Activated CD4-positive, CD25-positive, alpha-beta regulatory T cell (primary cell): ENCODE measurements at places on chromosomes 1 and 21.

DNA sequence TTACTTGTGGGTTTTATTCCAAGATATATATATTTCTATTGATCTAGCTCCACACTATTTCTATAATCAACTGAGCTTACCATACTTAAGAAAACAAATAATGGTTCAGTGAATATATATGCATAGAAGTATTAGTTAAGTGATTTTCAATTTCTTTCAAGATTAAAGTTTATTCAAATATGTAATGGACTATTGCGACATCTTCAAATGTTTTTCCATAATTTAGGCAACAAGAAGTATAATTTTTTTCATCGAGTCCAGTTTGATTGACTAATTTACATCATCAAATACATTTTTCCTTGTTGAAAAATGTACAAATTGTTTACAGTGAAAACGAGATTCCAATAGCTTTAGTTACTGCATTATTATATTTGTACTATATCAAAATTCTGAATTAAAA lies 528.6 kb downstream of the PTPRC start:
- DNase-seq = no peak

DNA sequence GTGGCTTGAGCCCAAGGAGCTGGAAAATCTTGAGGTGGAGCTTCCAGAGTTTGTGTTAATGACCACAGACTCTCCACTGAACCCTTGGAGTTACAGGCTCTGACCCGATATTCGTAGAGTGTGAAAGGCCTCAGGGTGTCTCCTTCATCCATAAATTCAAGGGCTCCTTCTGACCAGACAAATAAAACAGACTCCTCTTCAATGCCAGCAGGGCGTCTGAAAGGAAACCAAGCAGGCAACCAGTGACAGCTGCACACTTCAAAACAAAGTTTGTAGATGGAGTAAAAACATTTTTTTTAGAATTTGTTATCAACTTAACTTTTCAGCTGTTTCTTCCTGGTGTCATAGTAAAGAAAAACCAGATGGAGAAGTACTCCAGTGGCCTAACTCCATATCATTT lies 161.1 kb downstream of the KCTD3 start:
- DNase-seq = no peak

GRCh38 chr1:185696422-185697150 lies 37.6 kb upstream of the HMCN1 start:
- DNase-seq = no peak

- no peak for DNase-seq
Observed at GRCh38 chr1:33388805-33389771, 41.8 kb downstream of the PHC2 start.

GRCh38 chr1:198907423-198907746 lies 268.5 kb downstream of the PTPRC start:
- no peak for DNase-seq

DNA sequence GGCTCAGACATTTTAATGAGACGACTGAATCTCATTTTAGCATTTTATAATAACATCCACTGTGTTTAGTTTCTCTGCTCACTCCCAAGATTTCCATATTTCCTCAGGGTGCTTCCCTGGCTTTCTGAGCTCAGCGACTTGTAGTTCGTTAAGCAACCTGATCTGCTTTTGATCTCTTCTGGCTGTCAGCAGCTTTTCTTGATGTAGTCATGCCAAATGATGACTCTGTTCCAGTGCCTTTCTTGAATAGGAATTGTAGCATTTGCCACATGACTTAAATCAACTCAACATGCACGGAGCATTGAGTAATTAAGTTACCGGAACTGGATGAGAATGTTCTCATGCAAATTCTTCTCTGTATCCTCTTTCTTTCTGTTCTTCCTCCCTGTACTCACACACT lies 246.1 kb downstream of the FMN2 start:
- no peak for DNase-seq

DNA sequence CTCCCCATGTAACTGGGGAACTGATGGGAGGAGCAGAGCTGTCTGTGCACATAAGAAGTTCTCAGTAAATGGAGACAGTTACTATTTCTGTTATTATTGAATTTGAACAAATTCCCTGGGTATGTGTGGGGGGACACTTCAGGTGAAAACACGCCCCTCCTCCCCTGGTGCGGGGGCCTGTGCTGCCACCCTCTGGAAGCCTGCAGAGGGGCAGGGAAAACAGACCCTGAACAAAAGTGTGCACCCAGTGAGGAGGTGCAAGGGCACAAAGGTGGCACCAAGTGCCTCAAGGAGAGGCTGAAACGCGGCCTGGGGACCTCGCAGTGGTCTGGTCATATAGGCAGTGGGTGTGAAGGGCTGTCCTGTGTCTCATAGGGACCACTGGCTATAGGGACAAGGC lies 18.2 kb upstream of the NADK start:
- DNase-seq = no peak

DNA sequence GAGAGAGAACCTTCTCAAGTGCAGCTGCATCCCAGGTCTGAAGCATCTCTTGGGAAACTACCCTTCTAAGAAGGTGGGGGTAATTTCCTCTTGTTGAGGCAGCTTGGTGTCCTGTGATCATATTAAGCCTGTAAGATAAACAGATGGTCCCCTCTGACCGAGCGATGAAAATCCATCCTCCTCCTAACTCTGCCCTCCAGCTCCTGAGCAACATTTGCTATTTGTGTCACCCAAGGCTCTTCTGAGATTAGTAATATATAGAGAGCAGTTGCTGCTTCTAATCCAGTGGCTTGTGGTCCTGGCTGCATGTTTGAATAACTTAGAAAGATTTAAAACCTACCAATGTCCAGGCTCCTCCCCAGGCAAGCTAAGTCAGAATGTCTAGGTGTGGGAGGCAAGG lies 123.7 kb downstream of the DISC1 start:
- DNase-seq = no peak

DNA sequence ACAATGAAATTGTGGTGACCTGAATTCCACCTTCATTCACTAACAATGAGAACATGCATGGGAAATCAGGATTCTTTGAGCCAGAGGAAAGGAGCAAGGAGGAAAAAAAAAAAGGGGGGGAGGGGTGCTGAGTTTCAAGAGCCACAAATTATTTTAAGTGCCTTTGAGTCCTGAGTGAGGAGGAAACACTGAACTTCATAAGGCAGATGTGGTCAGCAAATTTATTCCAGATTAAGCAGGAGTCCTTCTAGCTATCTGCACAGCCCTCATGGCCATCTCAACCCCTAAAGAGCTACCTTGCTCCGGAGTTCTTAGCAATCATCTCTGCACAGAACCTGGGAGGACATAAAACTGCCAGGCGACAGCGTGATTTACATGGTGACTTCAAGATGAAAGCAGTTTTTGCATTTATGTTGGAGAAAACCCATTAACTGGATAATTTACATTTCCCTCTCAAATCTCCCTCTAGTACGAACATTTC lies 21.7 kb downstream of the ASTN1 start:
- no peak for DNase-seq
